ENCODE measurements at places on chromosomes 3 and 15.

DNA sequence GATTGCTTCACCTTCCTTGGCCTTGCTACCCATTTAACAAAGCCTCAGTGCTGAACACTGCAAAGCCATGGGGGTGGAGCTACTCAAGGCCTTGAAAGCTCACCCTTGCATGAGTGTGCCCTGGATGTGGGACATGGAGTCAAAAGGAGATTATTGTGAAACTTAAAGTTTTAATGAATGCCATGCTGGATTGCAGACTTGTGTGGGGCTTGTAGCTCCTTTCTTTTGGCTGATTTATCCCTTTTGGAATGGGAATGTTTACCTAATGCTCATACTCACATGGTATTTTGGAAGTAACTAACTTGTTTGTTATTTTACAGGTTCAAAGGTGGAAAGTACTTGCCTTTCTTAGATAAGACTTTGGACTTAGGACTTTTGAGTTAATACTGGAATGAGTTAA is 538.5 kb upstream of the NECTIN3 start:
- no peak for DNase-seq

GRCh38 chr3:59769127-59769750 is 719.4 kb upstream of the CFAP20DC start:
- DNase-seq = peak; percentile 25

DNA sequence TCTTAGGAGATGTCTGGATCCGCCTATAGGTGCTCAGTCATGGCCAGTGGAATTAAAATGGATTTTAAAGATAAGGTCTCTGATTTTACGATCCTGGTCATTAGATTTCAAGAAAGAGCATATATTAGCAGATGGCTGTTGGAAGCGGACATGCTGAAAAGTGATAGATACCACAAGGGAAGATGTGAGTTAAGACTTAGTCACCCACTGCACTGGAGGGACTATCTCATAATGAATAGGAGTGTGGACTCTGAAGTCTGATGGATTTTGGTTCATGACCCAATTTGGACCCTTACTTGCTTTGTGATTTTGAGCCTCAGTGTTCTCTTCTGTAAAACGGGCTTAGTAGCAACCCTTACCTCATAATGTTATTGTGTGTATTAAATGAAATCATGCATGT is 214.7 kb downstream of the CHST2 start:
- no peak for DNase-seq

DNA sequence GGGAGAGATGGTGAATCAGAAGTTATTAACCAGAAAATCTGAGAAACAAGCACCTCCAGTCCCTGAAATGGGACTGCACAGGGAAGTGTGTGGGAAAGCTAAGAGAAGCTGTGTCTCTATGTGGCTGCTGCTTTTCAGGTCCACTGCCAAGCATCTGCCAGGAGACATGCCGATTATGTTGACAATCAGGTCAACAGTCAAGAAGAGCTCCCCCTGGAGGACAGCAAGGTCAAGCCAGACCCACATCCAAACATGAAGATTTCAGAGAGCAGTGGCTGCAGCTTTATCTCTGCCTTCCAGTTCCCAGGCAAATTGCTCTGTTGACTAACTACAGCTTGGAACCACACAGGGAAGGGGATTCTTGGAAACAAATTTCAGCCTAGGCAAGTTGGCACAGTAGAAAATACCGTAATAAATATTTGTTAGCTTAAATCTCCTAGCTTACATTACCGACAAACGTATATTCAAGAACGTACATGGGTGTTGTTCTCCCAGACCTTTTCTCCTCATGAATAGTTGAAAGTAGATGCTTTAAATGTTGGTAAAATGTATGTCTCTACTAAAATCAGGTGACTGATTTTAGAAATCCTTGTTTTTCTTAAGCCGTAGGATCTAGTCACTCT is 394.5 kb upstream of the RARB start:
- DNase-seq = peak; percentile 74

DNA sequence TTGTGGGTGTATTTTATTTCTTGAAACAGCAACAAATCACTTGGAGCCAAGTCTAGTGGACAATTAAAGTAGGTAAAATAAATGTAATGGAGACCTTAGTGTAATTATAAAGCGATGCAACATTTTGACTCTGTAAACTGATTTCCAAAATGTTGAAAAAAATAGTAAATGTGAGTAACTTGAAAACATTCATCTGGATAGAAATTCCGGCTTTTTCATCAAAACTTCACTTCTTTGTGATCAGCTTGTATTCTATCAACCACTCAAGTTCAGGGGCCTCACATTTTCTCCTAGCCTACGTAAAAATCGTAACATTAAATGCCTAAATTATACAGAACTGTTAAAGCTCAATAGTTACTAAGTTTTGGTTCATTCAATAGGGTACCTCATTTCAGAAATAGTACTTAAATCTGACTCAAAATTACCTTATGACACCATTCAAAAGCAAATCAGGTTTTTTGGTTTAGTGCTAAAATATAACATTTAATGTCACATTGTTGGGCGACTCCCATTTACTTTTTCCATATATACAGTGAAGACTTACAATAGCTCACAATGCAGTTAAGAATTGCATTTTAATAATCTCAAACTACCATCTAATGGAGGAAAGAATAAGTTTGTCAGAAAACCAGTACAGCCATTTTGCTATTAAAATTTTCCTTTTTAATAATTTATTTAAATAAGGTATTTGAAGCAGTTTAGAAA is 12.7 kb downstream of the CCNL1 start:
- DNase-seq = no peak

DNA sequence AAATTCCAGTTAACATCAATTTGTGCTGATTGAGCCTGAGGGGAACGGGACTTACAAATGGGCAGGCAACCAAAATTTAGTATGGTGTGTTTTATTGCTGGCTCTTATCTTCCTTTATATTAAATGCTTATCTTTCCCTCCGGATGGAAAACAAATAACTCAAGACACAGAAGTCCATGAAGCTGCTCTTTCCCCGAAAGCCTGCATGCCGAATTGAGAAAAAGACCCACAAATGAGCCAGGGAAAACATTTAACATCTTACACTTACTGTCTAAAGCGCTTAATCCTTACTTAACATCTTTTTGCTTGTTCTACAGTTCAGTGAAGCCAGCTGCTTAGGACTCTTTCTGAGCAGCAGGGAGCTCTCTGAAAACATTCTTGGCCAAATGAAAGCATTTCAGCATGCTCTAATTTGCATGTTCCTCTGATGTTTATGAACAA is 49.5 kb downstream of the HEG1 start:
- DNase-seq = peak; percentile 44

Measured in kidney (tissue), 22 donors.